Fibroblast of lung (primary cell): ENCODE measurements at places on chromosomes 1 and 21.
A peak's percentile ranks its signal among the peaks of the same experiment; 100 is the strongest.

DNA sequence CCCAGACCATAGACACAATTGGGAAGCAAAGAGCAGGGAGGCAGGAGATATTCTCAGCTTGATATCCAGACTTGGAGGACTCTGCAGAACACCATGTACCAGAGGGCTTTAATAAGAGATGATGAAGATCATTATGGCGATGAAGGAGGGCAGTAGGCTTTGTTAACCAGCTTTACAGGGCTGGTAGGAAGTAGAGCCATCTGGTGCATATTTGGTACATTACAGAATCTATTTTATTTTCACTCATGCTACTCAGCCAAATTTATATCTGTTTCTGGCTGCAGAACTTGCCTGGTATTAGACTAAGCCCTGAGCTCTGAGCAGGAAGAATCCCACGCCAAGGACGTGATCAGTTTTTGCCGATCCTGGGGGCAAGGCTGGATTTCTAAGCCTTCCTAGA, 61.8 kb upstream of the SYT6 start:
- no peak for DNase-seq

DNA sequence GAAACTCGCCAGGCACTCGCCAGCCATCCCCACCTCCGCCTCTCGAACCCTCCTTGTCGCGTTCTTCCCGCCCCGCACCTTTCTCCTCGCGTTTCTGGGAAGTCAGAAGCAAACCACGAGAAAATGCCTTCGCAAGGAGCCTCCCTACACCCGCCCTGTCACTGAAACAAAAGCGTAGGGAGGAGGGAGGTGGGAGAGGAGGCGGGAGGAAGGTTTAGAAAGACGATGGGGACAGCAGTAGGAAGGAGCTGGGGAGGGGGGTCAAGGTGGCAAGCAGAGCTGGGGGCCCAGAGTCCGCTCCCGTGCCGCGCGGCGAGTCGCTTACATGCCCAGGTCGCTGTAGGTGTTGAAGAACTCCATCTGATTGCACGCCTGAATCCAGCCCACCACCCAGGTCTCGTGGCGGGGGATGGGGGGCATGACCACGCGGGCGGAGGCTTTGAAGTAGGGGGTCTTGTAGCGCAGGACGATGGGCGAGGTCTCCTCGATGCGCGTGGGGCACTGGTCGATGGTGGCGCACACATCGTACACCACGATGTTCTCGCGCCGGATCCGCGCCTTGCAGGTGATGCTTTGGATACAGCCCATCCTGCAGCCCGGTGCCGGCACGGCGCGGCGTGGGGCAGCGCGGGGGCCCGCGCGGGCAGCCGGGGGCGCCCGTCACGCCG, 1.0 kb downstream of the FAM78B start:
- peak; percentile 50 for DNase-seq

DNA sequence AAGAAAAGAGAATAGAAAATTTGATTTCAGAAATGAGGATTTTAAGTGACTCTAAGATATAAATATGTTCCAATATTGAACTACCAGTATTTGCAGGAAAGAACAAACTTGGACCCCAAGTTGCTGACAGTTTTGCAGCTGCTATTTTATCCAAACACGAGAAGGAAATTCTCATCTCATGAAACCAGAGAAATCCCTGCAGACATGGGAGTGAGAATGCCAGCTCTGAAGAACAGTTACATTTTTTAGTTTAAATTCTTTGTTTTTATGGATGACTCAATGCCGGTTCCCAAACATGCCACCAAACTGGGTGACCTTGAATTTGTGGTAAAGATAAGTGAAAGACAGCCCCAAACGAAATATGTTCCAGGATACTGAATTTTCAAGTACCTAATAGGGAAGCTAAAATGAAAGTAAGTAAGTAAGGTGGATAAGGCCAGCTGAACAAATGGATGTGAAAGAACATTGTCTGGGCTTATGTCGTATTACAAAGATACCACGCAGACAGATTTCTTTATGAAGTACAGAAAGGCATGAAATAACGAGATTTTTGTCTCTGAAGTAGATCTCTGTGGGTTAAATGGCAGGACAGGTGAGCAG, 19.9 kb downstream of the TLR5 start:
- DNase-seq, result no peak

GRCh38 chr1:11406845-11407244, 72.1 kb upstream of the DISP3 start:
- DNase-seq, result no peak

DNA sequence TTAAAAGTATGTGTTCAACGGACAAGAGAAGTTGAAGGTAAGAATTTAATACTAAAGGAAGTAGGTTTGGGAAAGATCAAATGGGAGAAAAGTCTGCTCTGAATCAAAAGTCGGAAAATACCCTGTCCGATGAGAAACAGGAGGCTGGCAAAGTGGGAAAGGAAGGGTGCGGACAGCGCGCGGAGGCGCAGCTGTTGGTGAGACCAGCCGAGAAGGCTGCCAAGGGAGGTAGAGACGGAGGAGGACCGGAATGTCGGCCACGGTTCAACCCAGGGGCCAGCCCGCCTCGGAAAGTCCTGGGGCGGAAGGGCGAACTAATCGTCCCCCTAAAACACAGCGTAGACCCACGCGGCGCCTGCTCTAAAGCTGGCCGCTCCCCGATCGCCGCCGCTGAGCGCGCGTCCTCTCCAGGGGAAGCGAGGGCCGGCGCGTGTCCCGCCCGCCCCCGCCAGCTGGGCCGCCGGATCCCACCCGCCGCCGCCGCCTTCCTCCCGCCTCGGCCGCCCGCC, 639 bp upstream of the SPATA1 start:
- peak; percentile 66 for DNase-seq

- no peak for DNase-seq
Observed at GRCh38 chr1:64280001-64280400, 76.6 kb downstream of the UBE2U start.

DNA sequence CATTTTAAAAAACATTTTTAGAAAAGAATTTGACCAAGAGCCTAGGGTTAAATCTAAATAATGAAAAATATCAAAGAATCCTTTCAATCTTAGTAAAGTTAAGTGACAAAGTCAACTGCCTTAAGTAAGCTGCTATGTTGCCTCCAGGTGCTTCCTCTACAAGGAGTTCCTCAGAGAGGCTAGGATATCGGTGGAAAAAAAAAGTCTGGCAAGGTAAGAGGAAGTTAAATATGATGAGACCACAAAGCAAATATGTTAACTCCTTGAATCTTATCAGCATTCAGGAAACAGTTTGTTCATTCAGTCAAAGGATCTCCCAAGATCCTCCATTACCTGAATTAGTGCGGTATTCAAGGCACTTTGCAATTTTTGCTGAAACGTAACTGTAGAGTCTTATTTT, 563.5 kb downstream of the PTPRC start:
- DNase-seq, result no peak

DNA sequence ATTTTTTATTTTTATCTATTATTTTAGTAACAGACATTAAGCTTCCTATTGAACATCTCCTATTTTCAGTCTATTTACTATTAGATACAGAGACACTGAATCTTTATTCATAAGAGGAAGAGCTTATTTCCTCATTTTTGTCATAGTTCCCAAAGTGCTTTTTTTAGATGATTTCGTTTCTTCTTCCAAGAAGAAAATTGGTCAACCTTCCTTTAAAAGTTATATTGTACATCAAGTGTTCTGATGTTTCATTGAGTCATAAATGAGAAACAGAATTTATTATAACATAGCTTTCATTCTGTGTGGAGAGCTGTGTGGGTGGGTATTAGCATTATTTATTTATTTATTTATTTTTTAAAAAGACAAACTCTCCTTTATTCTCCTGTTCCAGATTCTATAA, 50.6 kb upstream of the BACH1 start:
- no peak for DNase-seq

GRCh38 chr1:24996983-24997893, 67.2 kb upstream of the RUNX3 start:
- no peak for DNase-seq

DNA sequence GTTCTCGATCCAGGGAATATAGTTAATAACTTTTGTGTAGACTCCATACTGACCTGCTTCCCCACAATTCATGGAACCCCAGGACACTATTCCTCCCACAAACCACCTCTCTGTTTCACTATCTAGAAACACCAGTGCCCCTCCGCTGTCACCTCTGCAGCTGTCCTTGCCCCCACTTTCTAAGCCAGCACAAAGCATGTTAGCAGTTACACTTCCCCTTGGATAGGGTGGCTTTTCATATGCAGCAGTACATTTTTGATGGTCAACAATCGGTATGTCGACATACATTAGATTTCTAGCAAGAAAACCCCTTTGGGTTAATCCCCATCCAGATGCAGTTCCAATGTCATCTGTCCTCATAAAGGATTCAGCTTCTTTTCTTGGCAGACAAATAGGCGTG, 14.4 kb downstream of the TARDBP start:
- no peak for DNase-seq

GRCh38 chr1:230922620-230923019, 54.3 kb upstream of the C1orf198 start:
- DNase-seq, result no peak

- no peak for DNase-seq
Observed at GRCh38 chr1:78712467-78713051, 62.9 kb downstream of the IFI44 start.

GRCh38 chr1:18926315-18927081, 24.1 kb upstream of the ALDH4A1 start:
- DNase-seq, result peak; percentile 91

GRCh38 chr1:10664251-10664650, 132.2 kb downstream of the CASZ1 start:
- DNase-seq, result no peak

DNA sequence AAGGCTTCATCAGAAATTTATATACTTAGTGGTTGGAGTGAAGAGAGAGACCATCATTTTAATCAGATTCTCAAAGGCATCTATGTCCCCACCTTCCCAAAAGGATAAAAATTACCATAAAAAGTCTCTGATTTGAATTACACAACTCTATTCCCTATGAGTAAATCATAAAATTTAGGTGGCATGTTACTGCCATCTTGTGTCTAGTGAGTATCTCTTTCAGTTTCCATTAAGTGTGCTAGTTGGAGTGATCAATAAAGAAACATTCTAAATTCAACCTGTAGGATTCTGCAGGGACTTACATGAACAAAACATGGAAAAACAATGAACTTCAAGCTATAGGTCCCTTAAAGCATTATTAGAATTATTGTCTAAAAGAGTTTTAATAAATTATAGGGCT, 655.4 kb downstream of the LTN1 start:
- peak; percentile 86 for DNase-seq

- DNase-seq, result peak; percentile 89
Observed at GRCh38 chr1:173411835-173412742, 65.0 kb upstream of the PRDX6 start.

- DNase-seq, result peak; percentile 30
Observed at GRCh38 chr1:192260076-192260475, 56.7 kb upstream of the RGS21 start.

DNA sequence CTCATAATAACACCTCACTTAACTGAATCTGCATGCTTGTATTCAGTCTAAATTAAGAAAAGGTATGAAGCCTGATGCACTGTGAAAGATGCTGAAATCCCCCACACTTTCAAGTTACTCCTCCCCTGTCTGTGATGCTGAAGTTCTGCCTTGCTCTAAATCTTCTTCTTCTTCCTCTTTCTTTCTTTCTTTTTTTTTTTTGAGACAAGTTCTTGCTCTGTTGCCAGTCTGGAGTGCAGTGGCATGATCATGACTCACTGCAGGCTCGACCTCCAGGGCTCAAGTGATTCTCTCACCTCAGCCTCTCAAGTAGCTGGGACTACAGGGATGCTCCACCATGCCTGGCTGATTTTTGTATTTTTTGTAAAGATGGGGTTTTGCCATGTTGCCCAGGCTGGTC, 231.0 kb upstream of the B3GALT2 start:
- DNase-seq, result peak; percentile 37

GRCh38 chr1:47533793-47534328, 96.0 kb downstream of the FOXD2 start:
- peak; percentile 3 for DNase-seq

DNA sequence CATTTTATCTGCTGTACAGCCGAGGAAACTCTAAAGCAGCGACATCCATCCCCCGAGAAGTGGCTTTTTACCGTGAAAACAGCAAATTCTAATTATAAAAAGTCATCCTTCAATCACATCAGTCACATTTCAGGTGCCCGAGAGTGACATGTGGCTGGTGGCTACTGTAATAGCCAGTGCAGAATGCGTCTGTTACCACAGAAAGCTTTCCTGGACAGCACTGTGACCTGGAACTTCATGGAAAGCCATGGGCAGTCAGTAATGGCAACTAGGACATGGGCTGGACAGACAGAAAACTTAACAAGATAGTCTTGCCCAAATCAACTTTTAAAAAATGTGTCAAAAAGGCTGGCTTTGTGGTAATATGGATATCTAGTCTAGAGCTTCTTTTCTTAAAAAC, 106.6 kb downstream of the BCAR3 start:
- DNase-seq, result no peak

GRCh38 chr1:17927952-17928351, 172.8 kb downstream of the ACTL8 start:
- no peak for DNase-seq

DNA sequence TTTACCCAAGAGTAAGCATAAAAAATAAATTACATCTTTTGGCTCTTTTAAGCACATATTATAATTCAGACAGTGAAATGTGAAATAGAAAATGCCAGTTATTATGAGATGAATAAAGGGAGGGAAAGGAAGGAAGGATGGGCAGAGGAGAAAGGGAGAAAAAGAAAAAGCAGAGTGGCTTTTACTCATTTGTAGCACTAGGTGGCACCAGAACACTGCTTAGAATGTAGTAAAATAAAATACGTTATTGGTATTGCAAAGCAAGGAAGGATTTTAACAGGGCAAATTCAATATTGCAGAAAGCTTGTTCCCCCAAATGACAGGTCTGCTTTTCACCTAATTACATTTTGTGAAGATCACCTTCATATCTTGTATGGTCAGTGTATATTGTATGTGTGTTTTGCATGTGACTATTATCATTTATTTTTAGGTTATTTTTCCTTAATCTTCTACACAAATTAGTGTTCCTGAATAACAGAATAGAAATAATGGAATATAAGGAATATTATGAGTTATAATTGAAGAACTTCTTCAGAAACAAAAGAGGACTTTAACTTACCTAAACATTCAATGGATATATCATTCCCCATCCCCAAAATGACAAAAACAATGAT, 9.1 kb upstream of the PCNX2 start:
- DNase-seq, result peak; percentile 24

GRCh38 chr21:18917622-18918021, 514.0 kb upstream of the TMPRSS15 start:
- no peak for DNase-seq

DNA sequence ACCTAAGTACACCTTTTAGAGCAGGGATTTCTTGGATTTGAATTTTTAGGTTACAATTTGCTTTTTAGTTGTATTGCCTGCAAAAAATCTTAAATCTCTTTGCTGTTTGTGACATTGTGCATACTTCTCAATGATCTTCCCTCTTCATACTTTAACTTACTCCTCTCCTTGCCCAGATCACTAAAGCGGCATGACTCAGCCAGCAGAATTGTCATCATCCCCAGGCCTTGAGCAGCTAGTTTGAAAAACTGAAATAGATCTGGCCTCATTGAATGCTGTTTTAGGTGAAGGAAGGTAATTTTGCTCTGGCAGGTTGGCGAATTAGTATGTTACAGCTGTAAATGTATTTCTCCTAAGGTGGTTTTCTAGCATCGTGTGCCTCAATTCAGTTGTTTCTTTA, 145.9 kb downstream of the RYR2 start:
- no peak for DNase-seq
